A172 (cell line): ENCODE measurements at places on chromosomes 2 and 18. TPM values are rescaled to one million over a fixed set of nuclear protein-coding genes. Genes with fewer than 3 reads are reported as not detected.

MYL1 gene
- total RNA-seq = 0.24 TPM in 1 of 2 replicates, not detected in the other

CABYR gene
- 16.3 and 24.6 TPM in 2 replicates for total RNA-seq

DNA sequence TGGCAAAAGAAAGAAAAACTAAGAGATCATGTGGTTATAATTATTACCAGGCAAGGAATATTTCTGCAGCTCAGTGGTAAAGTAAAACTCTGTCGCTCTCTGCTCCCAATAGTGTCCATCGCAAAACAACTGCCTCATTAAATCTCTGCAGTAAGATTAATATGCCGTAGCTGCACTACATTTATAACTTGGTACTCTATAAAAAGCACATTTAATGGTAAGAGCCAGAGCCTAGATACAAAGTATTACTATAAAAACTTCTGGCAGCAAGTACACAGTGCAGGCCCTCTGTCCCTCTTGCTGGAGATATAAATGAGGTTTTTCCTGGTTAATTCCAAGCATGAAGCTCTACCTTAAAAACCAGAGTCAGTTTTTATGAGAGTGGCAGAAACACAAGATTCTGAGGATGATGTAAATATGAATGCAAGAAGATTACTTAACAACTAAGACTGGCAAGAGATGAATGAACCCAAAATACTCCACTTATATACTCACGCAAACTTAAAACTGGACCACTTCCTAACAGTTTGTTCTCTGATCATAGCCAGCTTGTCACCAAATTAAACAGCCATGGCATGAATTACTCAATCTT is 25.5 kb downstream of the ZNF521 start:
- no peak for DNase-seq

NDUFB3 gene
- 238 and 435 TPM in 2 replicates for total RNA-seq

ADAM23 gene
- 4.6 and 4.9 TPM in 2 replicates for total RNA-seq

DNA sequence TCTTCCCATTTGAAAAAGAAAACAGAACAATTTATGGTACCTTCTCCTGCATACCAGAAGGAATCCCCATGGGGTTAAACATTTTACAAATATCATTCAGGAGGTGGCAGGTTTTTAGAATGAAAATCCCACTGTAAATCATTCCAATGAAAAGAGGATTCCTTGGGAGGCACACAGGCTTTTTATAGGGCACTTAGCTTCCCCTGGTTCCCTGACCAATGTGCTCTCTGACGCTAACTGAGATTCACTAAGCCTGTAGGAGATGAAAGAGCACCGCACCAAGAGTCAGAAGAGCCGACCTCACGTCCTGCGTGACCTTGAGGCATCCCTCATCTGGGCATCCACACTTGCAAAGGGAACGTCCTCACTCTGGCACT is 82.5 kb downstream of the CMPK2 start:
- DNase-seq = no peak

- DNase-seq = peak; percentile 6
Observed at GRCh38 chr2:152376968-152377367, 42.0 kb downstream of the FMNL2 start.

GRCh38 chr2:158473719-158474392 is 17.1 kb downstream of the PKP4 start:
- DNase-seq = no peak

GAL3ST2 gene
- not detected in 2 replicates for total RNA-seq

- DNase-seq = no peak
Observed at GRCh38 chr2:102313950-102314349, 2.6 kb downstream of the IL1RL1 start.

DNA sequence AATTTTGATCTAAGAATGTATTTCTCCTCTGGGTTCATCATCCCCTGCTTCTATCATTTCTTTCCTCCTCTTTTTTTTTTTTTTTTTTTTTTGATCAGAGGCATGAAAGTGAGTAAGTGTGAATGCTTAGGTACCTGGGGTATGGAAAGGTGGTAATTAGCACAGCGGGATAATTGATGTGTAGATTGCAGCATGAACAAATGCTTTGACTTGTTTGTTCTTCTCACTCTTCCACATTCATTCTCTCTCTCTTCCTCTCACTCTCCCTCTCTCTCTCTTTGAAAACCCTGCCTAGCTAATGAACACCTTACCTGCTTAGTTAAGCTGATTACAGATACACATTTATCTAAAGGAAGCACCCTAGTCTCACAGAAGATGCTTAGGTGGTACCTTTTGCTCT is 74.7 kb downstream of the ZEB2 start:
- DNase-seq = no peak

- DNase-seq = peak; percentile 22
Observed at GRCh38 chr2:197777823-197778407, 7.2 kb downstream of the BOLL start.

REG1B gene
- total RNA-seq = not detected in 2 replicates

DNA sequence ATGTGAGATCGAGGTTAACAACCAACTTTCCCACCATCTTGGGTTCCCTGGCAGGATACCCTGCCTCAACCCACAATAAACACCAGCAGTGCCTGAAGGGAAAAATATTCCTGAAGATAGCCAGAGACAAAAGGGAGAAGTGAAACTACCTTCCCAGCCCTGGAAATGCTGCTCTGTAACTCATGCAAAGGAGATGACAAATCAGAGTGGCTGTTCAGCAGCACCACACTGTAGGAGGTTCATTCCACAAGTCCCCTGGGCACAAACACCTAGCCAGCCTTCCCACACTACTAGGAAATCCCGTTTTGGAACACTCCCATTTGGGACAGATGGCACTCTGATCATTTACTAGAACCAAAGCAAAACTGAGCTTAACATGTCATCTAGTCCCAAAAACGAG is 190.7 kb upstream of the RBBP8 start:
- no peak for DNase-seq

GRCh38 chr18:63454497-63454896 is 22.3 kb upstream of the SERPINB5 start:
- peak; percentile 51 for DNase-seq

XRCC5 gene
- total RNA-seq = 488 and 512 TPM in 2 replicates

DNA sequence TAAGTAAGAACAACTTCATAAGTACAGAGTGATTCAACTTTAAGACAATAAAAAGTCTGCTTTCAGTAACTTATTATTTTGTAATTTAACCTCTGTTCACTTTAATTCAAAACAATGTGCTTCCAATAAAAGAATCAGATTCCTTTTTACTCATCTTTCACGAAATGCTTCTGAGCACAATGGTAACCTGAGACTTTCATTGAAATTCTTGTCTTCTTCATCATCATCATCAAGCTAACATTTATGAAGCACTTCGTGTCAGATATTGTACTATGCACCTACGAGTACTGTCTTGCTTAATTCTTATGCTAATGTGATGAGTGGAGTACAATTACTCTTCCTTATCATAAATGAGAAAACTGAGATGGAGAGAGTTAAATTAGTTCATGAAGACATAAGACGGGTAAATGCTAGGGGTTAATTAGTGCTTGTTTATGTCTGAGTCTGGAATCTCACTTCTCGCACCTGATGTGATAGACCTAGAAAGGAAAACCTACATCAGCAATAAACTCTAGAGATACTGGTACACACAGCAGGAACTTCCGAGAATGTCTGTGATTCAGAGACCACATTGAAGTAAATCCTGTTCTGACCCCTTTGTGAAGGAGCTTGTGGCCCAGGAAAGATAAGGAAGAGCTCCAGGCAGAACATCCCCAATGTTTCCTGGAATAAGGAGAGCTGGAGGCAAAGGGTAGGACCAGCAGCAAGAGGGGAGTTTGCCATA is 227.6 kb upstream of the ETAA1 start:
- DNase-seq = peak; percentile 24

GRCh38 chr2:54613794-54614257 is 109.6 kb upstream of the EML6 start:
- peak; percentile 89 for DNase-seq

GRCh38 chr18:77134611-77135010 is 2.0 kb upstream of the MBP start:
- DNase-seq = no peak

DNA sequence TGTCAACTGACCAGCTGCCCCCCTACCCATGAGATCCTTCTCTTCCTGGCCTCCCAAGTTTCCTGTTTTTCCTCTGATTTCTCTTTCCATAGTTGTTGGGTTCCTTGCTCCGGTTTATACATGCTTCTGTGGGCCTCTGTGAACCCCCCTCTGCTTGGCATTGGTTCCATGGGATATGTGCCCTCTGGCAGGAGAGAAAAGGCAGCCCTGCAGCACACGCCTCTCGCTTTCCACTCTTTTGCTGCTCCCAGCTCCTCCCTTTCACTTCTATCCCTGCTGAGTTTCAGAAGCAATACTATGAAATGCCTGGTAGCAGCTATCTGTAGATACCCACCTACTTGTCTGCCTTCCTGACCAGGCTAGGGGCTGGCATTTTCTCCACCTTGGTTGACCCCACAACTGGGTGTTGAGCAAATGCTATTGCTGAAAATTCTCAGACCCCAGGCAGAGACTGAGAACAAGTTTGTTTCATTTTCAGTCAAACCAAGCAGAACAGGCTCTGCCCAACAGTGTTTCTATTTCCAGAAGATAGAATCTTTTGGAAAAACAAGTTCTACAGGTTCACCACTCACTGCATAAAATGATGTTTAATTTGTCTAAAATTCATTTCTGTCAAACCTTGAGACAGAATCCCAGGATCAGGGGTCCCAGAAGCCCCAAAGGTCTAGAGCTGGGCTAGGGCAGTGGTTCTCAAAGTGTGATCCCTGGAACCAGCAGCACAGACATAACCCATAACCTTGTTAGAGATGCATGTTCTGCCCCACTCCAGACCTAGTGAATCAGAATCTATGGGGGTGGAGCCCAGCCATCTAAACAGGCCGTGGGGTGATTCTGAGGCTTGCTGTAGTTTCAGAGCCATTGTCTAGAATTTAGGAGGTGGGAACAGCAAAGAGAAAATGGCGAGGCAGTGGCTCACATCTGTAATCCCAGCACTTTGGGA is 13.4 kb downstream of the CAPG start:
- DNase-seq = no peak

GRCh38 chr2:120850551-120850950 is 114.9 kb downstream of the GLI2 start:
- DNase-seq = no peak

DNA sequence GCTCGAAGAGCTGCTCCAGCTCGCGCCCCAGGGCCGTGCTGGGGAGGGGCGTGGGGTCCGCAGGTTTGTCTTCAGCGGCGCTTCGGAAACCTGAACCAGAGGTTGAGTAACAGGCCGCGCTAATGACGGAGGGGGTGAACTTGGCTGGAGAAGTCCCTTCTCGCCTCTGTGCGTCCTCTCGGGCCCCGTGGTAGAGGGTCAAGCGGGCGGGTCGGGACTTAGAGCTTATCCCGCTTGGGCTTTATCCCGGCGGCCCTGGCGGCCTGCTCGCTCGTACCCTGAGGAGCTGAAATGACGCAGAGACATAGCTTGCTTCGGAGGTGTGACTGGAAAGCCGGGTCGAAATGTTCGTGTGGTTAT is 479 bp downstream of the RNMT start:
- DNase-seq = peak; percentile 39

DNA sequence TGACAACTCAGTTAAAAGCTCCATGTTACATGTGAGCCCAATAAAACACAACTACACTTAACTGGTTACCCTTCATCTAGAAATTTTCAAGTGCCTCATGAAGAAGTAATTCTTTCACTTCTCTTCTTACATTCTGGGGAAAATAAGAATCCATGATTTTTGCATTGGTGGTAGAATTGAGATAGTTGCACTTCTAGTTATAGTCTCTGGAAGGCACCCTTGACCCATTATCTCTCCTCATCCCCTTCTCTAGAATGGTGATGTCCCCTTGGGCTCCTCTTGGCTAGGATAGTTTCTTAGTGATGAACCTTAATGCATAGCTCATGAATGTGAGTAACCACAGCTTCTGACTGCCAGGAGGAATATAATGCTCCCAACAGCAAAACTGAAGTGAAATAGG is 3.6 kb downstream of the LGALSL start:
- no peak for DNase-seq
